ENCODE measurements at places on chromosomes 7 and 10.

DNA sequence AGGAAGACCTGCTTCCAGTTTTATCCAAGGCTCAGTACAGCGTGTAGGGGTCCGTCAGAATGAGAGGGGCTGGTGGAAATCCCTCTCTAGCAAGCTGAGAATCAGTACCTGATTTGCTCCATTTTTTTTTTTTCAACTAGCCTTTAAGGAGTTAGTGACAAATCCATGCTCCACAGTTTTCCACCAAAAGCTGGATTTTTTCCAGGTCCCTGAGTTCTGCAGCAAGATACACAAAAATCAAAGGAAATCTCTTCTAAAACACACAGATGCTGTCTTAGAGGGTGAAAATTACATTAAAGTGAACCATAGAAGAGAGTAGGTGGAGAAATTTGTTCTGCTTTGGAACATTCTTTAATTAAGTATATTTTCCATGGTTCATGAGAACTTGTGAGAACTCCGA is 30.4 kb downstream of the MDFIC start:
- DNase-seq: no peak

- DNase-seq: peak; percentile 86
Measured at GRCh38 chr10:103757531-103758293, 97.7 kb downstream of the SH3PXD2A start.

DNA sequence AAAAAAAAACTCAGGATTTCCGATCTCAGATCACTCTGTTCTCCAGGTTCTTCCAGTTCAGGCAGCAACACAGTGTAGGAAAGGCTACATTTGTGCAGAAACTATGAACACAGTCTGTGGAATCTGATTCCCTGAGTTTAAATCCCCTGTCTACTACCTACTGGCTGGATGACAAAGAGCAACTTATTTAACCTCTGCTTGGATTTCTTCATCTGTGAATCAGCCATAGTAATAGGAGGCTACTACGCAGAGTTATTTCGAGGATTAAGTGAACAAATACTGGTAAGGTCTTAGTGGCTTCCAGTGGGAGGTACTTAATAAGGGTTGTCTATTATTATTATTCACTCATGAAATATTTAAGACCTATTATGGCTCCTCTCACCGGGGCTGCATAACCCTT is 44.3 kb upstream of the PDCD4 start:
- peak; percentile 56 for DNase-seq

DNA sequence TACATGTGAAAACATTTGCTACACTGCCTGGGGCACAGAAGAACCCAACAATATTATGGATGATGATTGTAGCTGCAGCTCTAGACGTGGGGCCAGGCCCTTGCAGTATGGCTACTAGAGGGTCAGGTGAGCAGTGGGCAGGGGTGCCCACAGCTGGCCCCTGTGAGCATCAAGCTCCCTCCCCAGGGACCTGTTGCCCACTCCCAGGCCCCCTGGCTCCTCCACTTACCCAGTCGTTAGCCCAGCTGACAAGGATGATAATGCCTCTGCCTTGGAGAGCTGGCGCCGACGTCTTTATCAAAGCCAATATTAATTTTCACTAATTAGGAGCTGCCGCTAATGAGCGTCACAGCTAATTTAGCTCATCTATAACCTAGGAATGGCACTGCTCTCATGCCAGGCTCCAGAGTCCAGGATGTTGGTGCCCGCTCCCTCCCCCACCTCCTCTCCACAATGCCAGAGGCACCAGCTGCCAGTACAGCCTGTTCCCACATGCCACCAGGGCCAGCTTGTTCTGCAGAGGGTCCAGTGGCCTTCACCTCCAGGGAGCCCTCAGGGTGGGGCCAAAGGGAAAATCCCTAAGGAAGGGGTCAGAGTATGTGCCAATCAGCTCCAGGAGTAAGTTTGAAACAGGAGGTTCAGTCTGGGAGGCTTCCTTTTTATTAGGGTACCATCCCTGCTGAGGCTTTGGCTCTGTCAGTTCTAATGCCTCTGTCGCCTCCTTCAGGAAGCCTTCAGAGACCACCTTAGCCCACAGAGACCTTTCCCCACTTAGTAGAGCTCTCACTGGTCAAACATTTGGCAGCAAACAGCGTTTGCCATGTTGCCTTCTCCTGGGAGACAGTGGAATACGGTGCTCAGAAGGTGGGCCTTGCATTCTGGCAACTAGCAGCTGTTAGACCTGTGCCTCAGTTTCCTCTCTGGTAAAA is 77.2 kb downstream of the CDH23 start:
- no peak for DNase-seq

- DNase-seq: no peak
Measured at GRCh38 chr10:110764378-110764777, 107.3 kb upstream of the PDCD4 start.

DNA sequence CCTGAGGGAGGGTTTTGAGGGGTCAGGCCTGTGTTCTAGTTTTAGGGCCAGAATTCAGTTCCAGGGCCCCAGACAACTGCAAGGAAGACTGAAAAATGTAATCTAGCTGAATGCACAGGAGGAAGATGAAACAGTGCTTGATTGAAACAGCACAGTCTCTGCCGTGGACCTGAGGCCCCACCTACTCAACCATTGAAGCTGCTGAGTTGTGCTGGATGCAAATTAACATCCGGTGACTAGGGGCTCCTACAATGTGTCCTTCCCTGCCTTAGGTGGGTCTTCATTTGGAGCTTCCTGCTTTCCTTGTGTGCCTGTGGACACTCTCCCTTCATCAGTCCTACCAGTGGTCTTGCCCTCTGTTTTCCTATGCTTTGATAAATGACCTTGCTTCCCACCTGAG is 5.7 kb downstream of the GLRX3 start:
- DNase-seq: no peak

- DNase-seq: no peak
Measured at GRCh38 chr7:101239191-101239950, 1.8 kb upstream of the CLDN15 start.

DNA sequence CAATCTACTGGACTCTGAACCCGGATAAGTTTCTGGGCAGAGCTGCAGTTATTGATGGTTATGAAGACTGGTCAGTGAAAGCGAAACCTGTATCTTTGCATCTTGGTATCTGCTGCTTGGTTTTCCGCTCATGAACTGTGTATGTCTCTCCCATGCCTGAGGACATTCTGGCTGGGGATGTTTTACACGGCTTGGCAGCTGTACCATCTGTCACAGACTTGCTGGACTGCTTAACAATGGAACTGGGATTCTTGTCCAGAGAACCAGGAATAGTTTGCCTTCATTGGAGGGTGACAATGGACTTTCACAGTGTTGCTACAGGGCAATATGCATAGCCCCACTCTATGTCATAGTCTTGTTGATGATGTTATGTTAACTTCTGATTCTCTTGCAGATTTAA is 119.9 kb upstream of the TMEM106B start:
- DNase-seq: no peak

DNA sequence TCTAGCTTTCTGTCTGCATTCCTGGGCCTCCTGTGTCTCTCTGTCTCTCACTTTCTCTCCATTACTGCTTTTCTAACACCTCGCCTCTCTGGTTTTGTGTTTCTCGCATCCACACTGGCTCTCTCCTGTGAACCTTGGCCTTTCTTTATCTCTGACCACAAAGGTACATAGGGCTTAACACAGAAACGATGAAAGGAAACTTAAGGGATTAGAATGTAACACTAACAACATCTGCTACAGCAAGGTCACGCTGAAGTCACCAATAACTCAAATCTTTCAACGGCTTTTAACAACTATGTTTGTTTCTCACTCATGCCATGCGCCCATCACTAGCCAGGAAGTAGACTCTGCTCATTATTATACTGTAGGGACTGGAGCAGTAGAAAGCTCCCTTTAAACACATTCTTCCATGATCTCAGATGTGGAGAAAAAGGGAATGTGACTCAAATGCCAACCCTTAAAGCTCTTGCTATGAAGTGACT is 9.3 kb upstream of the OR6V1 start:
- DNase-seq: no peak

DNA sequence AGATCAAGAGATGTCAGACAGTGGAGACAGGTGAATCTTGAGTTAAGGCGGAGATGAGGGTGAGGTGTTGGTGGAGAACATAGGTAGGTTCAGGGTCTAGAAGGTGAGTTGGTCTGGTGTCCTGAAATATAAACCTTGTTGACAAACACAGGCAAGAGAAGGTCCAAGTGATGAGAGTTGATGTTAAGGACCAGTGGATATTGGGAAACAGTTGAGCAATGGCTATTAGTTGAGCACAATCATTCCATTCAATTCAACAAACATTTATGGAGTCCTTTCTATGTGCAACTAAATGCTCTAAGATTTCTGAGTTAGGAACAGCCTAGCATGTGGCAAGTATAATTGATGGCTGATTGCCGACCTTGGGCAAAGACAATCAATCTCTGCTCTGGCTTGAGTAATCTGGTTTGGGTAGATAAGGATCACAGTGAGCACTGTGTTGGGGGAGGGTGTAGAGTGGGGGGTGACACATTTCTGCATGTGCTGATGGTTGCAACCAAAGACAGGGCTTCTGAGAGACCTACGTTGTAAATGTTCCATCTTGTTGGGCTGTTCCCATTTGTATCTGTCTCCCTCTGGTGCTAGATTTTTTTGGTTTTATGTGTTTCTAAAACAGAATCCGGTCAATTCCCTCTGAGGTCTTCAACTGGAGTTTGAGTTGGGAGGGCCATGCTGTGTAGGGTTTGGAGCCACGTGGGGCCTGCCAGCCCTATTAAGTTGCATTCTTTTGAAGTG is 201.1 kb downstream of the BAMBI start:
- DNase-seq: no peak

DNA sequence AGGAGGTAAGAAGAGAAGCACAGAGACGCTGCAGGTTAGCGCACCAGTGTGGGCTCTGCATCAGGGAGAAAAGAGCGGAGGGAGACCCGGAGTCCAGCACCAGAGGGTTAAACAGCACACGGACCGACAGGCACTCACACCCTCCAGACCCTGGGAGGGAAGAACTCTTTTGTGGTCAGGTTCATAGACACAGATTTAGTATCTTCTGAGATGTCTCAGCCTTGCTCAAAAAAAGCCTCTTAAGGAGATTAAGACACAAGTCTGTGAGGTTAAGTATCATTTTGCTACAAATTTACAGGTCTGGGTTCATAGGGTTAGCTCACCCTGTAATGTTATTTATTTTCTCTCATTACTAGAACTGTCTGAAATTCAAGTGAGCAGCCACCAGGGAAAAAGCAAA is 16.8 kb upstream of the NDST2 start:
- DNase-seq: no peak

- no peak for DNase-seq
Measured at GRCh38 chr7:105978035-105978434, 15.0 kb downstream of the CDHR3 start.

- DNase-seq: no peak
Measured at GRCh38 chr10:8581521-8582225, 527.2 kb downstream of the GATA3 start.

GRCh38 chr10:34406463-34407323 is 408.4 kb downstream of the PARD3 start:
- no peak for DNase-seq
